CD4-positive, alpha-beta T cell treated with Interleukin-17A for 1 hour (primary cell): ENCODE measurements at places on chromosomes 4 and X.

- DNase-seq = no peak
Measured at GRCh38 chrX:9396930-9397329, 67.9 kb upstream of the TBL1X start.

DNA sequence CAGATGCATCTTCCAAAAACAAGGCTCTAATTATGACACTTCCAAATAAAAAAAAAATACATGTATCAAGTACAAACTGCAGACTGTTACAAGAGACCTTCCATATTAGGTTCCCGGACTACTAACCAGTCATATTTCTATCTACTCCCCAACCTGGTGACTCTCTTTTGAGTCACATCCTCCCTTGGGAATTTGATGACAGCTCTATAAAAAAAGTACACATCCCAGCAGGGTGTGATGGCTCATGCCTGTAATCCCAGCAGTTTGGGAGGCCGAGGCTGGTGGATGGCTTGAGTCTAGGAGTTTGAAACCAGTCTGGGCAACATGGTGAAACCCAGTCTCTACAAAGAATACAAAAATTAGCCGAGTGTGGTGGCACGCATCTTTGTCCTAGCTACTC, 14.9 kb downstream of the RPGR start:
- no peak for DNase-seq

GRCh38 chr4:114177628-114178027, 198.2 kb upstream of the ARSJ start:
- no peak for DNase-seq

GRCh38 chr4:167918077-167918476, 174.3 kb upstream of the ANXA10 start:
- no peak for DNase-seq

- DNase-seq = no peak
Measured at GRCh38 chr4:109365939-109366338, 63.5 kb upstream of the COL25A1 start.

- DNase-seq = no peak
Measured at GRCh38 chr4:4843635-4844291, 15.7 kb upstream of the MSX1 start.

GRCh38 chr4:65667506-65668041, 2.7 kb downstream of the EPHA5 start:
- no peak for DNase-seq

DNA sequence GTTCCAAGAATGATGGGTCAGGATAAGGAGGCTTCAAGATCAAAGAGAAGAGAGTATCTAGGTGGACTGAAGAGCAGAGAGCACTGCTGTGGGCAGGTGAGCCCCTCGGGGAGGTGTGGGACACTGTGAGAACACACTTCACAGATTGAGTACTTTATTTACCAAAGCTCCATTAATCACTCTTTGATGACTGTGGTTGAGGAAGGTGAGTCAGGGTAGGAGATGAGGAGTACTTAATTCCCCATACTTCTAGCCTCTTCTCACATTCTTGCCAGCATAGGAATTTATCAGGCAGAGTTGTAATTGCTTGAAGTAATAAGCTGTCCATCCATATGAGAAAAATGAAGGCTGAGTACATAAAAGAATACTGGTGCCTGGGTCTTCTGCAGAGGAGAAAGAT, 375.3 kb downstream of the PCDH10 start:
- no peak for DNase-seq

DNA sequence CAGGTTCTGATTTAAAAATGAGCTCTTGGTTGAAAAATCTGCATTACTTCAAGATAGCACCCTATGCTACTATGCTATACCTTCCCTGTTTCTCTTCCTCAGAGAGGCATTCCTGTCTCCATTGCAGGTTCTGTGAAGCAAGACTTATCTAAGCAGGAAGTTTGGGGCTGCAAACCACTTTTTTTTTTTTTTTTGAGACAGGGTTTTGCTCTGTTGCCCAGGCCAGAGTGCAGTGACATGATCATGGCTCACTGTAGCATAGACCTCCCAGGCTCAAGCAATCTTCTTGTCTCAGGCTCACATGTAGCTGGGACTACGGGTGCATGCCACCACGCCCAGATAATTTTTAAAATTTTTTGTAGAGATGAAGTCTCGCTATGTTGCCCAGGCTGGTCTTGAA, 4.0 kb upstream of the CCNG2 start:
- no peak for DNase-seq

GRCh38 chr4:169650227-169650936, 30.0 kb downstream of the CLCN3 start:
- DNase-seq = no peak
